Activated T-cell treated with anti-CD3 and anti-CD28 coated beads for 1 hour (primary cell): ENCODE measurements at places on chromosomes 5 and 9.

GRCh38 chr9:120117081-120117480, 462.9 kb downstream of the CDK5RAP2 start:
- no peak for DNase-seq

- no peak for DNase-seq
Observed at GRCh38 chr9:36463467-36463866, 63.4 kb upstream of the RNF38 start.

- DNase-seq = no peak
Observed at GRCh38 chr9:130478152-130478551, 33.4 kb downstream of the ASS1 start.

- no peak for DNase-seq
Observed at GRCh38 chr9:98057138-98057799, 737 bp downstream of the NANS start.
